ENCODE measurements at places on chromosomes 5 and 9.

GRCh38 chr5:59587489-59588337, 305.8 kb downstream of the PDE4D start:
- peak; percentile 77 for DNase-seq

DNA sequence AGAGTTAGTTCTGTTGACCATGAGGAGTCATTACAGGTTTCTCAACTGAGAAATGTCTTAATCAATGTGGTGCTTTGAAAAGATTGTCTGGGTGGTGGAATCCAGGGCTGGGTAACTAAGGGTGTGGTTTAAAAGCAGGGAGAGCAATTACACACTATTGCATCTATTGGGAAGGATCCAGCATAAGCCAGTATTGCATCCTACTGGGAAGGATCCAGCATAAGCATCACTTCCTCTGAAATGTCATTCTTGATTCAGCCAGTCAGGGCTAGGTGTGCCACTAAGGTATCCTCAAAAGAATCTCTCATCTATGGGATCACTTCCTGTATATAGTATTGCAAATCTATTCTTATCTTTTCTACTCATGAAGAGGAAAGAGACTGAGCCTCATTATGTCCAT, 38.6 kb downstream of the ELOVL7 start:
- DNase-seq = no peak

- DNase-seq = no peak
Observed at GRCh38 chr5:120362426-120362825, 101.7 kb upstream of the PRR16 start.

- no peak for DNase-seq
Observed at GRCh38 chr5:85512896-85513295, 1104.8 kb upstream of the COX7C start.

- no peak for DNase-seq
Observed at GRCh38 chr9:133226219-133227171, 17.4 kb upstream of the OBP2B start.

- DNase-seq = no peak
Observed at GRCh38 chr5:129065721-129066120, 28.8 kb upstream of the ISOC1 start.

GRCh38 chr5:1476967-1477310, 31.7 kb upstream of the SLC6A3 start:
- no peak for DNase-seq

GRCh38 chr5:175790796-175791195, 80.6 kb upstream of the CPLX2 start:
- DNase-seq = no peak

GRCh38 chr5:148491793-148492184, 108.0 kb downstream of the FBXO38 start:
- DNase-seq = no peak

GRCh38 chr9:4743131-4743875, 2.3 kb upstream of the AK3 start:
- no peak for DNase-seq

GRCh38 chr9:129341171-129341986, 163.3 kb upstream of the IER5L start:
- no peak for DNase-seq

- DNase-seq = no peak
Observed at GRCh38 chr5:100755435-100755834, 147.6 kb downstream of the ST8SIA4 start.

- DNase-seq = no peak
Observed at GRCh38 chr5:83249156-83249555, 171.8 kb downstream of the XRCC4 start.

GRCh38 chr9:100082782-100083181, 16.0 kb downstream of the ERP44 start:
- no peak for DNase-seq

- DNase-seq = no peak
Observed at GRCh38 chr5:165559645-165560044, 2054.2 kb downstream of the MAT2B start.

DNA sequence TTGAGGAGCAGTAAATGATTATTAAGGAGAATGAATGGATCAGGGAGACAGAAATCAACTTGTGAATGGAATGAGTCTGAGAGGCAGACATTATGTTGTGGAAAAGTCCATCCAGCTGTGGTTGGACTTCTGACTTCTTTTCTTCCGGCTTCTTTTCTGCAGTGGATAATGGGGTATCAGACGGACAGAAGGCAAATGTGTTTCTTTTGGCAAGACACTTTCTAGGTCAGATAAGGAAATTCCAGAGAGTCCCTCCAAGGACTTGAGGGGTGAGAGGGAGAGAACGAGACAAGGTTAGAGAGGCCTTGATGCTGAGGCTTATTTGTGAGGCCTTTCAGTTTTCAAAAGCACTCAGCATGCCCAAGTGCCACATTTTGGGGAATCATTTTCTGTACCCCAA, 17.1 kb upstream of the GRHPR start:
- no peak for DNase-seq

DNA sequence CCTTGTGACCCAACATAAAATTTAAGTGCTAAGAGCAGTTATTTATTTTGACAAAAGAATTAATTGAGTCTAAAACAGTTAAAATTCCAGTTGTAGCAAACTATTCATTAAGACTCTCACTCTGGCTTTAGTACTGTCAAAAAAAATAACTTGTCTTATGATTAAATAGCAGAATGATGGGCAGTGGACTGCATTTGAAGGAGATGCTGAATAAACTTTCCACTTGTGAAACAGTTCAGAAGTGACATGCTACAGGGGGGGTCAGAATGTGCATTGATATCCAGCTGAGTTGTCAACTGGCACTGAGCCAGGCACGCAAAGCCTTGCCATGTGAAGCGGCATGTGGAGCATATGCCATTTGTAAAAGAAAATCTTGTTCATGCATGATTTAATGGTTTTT, 76.0 kb downstream of the FCHO2 start:
- DNase-seq = peak; percentile 64

- peak; percentile 99 for DNase-seq
Observed at GRCh38 chr9:37994639-37995347, 74.2 kb downstream of the SHB start.
